RPMI7951 (cell line): ENCODE measurements at places on chromosomes 7 and 10. TPM values are rescaled to one million over a fixed set of nuclear protein-coding genes. Genes with fewer than 3 reads are reported as not detected.
A peak's percentile ranks its signal among the peaks of the same experiment; 100 is the strongest.

Gene SPDYE2B
- total RNA-seq, result not detected in 2 replicates

DNA sequence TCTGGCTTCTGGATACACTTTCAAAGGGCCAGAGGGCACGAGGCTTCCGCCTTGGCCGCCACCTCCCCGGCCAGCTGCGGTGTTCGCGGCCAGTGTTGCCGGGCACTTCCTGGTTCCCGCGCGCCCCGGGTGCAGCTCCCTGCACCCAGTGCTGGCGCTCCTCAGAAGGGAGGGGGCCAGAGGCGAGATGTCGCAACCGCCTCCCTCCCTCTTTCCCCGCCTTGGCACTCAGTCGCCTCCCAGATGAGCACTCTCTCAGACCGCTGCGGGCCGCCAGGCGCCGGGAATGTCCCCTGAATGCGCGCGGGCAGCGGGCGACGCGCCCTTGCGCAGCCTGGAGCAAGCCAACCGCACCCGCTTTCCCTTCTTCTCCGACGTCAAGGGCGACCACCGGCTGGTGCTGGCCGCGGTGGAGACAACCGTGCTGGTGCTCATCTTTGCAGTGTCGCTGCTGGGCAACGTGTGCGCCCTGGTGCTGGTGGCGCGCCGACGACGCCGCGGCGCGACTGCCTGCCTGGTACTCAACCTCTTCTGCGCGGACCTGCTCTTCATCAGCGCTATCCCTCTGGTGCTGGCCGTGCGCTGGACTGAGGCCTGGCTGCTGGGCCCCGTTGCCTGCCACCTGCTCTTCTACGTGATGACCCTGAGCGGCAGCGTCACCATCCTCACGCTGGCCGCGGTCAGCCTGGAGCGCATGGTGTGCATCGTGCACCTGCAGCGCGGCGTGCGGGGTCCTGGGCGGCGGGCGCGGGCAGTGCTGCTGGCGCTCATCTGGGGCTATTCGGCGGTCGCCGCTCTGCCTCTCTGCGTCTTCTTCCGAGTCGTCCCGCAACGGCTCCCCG is at the start of gene FFAR4:
Gene FFAR4 (plus strand): TSS at position 231 of the 842 bp plus-strand sequence. CDS start 56 bp downstream, at position 287.
- DNase-seq, result peak; percentile 5

Gene CALML5
- not detected in 2 replicates for total RNA-seq

GRCh38 chr7:133795068-133795665 is 332.0 kb upstream of the LRGUK start:
- DNase-seq, result no peak

DNA sequence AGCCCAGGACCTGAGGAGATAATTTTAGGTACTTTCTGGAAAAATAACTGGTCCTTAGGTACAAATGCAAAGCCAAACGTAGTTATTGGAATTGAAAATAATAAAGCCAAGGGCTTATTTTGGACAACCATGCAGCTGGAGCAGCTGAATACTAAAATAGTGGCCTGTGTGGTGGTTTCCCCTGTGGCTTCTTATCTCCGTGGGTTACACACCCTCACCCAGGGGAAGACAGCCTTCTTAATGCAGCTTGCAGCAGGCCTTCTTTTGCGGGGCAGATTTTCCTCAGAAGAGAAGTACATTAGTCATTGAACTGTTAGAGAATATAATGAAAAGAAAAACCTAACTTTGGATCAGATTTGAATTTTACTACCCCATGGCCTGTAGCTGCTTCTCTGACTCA is 133.5 kb downstream of the ST7 start:
- DNase-seq, result peak; percentile 53

GRCh38 chr7:2824678-2825461 is 19.2 kb downstream of the GNA12 start:
- DNase-seq, result no peak

DNA sequence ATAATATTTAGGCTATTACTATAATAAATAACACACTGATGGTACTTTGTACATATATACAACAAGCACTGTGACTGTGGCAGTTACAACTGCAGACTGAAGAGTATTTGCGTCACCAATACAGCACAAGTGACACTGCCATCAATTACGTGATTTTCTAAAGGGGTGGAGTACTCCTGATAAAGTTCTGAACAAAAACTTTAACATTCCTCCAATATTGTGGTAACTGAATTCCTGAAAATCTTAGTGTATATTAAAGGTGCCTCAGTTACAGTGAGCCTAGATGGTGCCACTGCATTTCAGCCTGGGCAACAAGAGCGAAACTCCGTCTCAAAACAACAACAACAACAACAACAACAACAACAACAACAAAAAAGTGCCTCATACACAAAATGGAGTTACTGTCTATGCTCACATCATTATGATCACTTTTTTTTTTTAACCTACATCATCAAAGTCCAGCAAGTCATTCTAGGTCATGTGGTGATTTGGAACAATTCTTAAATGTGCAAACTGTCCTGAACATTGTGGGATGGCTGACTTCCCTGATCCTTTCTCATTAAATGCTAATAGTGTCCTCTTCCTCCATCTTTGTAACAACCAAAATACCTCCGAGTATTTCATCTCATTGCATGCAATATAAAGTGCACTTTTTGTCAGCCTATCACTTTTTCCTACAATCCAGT is 15.1 kb downstream of the BRAF start:
- DNase-seq, result no peak
